HFFc6 (cell line): ENCODE measurements at places on chromosomes 13 and 19. TPM values are rescaled to one million over a fixed set of nuclear protein-coding genes. Genes with fewer than 3 reads are reported as not detected.

Gene FRY
- 13.4 to 19.2 TPM (median 13.8 TPM) in 3 replicates for total RNA-seq

Gene ZNF99
- not detected in 2 replicates for total RNA-seq

Gene ZNF208
- total RNA-seq: not detected in 3 replicates

Gene GRK1
- total RNA-seq: not detected in 3 replicates

Gene UPF3A
- total RNA-seq: 33.0 to 35.8 TPM (median 35.7 TPM) in 3 replicates

Gene CARD8
- total RNA-seq: 9.5 and 15.0 TPM in 2 replicates

Gene C3
- total RNA-seq: 0.67 to 1.7 TPM (median 1.2 TPM) in 3 replicates

Gene PSPN
- 1.5 to 2.2 TPM (median 2.0 TPM) in 3 replicates for total RNA-seq

Gene CEACAM3
- not detected in 3 replicates for total RNA-seq

Gene ITGBL1
- 101 and 114 TPM in 2 replicates for total RNA-seq

Gene TRPM4
- total RNA-seq: 29.1 to 30.5 TPM (median 30.1 TPM) in 3 replicates

Gene HRC
- total RNA-seq: not detected in 3 replicates

Gene MED16
- 55.0 to 73.3 TPM (median 59.4 TPM) in 3 replicates for total RNA-seq
